Activated CD4-positive, alpha-beta T cell treated with anti-CD3 and anti-CD28 coated beads, Interleukin-2, amount 50 U/mL, for 24 hours (primary cell): ENCODE measurements at places on chromosomes 3 and 15.

DNA sequence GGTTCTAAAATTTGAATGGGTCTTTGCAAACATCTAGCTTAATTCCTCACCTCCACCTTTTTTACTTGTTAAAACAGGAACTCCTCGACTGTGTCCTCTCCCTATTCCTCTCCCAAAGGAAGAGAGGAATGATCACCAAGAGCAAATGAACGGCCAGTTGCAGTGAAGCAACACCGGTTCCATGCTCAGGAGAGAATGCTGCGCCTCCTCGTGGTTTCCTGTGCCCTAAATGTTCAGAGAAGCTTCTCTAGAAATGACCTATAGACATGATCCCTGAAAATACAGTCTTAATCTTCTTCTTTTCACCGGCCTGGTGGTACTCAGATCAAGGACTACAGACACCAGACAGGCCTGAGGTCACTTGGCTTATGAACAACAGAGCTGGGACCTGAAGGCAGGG is 65.1 kb upstream of the GUCA1C start:
- DNase-seq: no peak

DNA sequence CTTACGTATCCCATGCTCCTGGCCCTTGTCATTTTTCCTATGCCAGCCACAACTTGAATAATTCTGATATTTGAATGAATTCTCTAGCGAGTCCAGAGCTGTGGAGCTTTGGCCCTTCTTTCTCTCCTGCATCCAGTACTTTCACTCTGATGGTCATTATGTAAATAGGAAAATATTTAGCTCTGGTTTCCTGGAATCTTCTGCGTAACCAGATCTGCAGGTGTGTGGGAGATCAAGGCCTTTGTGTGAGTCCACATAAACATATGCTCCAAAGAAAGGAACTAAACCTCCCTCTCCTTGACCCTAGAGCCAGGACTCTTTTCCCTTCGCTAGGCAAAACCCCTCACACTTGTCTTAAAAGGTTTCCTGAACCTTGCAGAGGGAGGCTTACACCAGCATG is 132.5 kb upstream of the THBS1 start:
- no peak for DNase-seq

DNA sequence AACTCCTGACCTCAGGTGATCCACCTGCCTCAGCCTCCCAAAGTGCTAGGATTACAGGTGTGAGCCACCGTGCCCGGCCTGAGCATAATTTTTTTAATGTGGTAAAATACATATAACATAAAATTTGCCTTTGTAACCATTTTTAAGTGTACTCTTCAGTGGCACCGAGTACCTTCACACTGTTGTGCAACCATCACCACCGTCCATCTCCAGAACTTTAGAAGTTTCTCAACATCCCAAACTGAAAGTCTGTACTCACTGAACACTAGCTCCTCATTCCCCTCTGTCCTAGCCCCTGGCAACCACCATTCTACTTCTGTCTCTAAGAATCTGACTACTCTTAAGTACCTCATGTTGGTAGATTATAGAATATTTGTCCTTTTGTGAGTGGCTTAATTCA is 35.2 kb downstream of the LRIG1 start:
- no peak for DNase-seq

DNA sequence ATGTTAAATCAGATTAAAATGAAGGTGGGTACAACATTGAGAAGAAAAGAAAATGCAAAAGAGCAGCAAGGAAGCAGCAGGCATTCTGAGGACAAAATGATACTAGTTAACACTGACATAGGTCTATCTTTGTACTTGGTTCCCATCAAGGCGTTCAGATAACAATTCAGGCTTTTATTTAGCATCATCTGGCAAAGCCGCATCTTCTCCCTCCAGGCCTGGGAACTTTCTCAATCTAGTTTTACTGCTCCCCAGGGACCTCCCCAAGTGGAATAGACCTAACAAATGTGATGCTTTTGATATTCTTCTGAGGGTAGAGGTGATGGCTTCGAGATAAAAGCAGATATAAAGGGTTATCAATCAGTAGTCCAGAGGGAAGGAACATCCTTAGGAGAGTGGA is 130.6 kb downstream of the C3orf38 start:
- DNase-seq: no peak

- DNase-seq: no peak
Measured at GRCh38 chr3:49171775-49172500, 540 bp downstream of the KLHDC8B start.
